ENCODE measurements at places on chromosomes 1 and 21.

DNA sequence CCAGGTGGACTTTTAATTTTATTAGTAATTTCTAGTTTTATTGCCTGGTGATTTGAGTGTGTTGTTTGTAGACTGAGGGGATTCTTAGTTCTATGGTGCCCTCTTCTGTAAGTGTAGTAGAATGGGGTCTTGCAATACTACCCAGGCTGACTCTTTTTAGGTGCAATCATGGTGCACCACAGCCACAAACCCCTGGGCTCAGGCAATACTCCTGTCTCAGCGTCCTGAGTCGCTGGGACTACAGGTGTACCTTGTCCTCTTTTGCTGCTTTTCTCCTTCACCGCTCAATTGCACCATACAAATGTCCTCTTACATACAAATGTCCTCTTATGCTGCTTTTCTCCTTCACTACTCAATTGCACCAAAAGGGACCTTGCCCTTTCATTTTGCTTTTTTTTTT lies 43.1 kb downstream of the SCP2 start:
- no peak for DNase-seq

DNA sequence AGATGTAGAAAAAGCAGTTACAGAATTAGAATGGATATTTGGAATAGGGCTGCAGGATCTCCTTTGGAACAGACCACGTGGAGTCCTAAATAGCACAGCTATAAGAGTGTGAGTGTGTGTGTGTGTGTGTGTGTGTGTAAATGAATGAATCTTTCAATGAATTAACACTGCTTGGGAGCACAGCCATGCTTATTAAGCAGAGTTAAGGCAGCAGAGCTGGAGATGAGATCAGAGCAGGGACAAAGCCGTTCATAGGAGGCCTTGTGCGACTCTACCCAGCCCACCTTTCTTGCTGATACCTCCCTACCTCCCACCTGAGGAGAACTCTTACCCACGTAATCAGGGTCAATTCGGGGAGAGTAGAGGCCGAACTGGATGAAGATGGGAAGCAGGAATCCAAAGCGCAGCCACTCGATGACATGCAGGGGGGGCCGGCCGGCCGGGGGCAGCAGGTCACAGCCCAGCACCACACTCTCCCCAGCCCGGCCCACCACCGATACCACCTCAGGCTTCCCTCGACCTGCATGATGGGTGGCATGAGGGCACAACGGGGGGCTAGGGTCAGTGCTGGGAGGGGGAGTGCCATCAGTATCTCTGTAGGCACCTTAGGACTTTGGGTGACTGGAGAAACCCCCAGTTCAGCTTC lies 2.7 kb downstream of the IGSF9 start:
- DNase-seq: no peak

DNA sequence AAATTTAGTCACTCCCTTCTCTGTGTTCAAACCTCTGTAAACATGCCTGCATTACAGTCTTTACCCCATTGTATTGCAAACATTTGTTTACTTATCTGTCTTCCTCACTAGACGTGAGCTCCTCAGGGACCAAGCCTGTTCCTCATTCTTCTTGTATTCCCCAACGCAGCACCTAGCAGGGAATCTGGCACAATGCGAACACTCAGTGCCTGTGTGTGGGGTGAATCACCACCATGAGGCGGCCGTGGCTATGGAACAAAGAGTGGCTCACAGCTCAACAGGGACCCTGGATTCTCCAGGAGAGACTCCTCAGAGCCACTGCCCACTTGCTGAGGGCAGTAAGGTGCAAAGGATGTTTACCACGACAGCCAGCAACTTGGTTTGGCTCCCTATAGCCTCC lies 95.9 kb downstream of the DDX20 start:
- no peak for DNase-seq

DNA sequence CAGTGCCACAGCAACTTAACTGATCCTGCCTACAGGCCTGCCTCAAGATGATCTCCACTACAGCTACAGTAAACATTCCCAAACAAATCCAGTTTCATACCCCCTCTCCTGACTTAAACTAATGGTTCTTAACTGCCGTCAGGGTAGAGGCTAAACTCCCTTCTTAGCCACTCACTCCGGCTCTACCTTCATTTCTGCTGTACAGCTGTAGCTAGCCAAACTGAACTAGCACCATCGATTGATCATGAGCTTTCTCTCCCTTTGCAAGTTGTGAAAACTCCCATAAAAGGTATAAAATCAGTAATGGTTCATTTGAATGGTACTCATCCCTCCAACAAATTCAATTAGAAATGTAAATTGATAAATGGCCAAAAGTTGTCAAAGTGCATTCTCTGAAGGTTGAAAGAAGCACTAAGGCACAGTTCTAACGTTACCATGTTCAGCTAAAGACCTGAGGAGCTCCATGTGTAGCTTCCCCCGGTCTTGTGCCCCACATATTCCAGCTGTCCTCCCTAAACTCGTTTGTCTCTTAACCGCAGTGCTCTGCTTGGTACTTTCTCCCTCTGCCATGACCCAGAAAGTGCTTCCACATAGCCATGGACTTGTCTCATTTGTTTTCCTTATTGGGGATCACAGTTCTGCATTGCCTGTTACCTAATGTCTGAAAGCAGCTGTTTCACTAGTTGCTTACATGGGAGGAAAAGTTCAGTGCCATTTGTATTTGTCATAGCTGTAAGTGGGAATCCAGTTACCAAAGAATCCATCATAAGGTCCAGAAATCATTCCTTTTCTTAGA lies 49.8 kb downstream of the DHX9 start:
- no peak for DNase-seq

Measured in AG04450 (cell line).